ENCODE measurements at places on chromosomes 2 and 18. TPM values are rescaled to one million over a fixed set of nuclear protein-coding genes. Genes with fewer than 3 reads are reported as not detected.

DNA sequence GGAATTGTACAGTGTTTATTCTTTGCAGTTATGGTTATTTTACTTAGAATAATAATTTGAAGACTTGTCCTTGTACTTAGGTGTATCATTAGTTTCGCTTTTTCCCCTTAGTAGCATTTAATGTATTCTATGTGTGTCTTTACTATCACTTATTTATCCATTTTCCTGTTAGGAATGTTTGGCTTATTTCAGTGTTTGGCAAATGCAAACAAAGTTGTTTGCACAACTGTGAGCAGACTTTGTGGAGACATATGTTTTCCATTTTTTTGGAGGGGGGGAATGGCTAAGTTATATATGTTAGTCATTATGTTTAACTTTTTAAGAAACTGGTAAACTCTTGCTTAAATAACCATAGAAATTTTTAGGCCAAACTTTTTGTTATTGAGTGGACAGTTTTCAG, 447.7 kb downstream of the SOX11 start:
- H3K4me1 ChIP-seq: peaks cover 2% of the 10 kb centered on the region
- no peak overlapping the region for H3K4me3 ChIP-seq
- H3K36me3 ChIP-seq: peaks cover 3% of the 10 kb centered on the region
- DNase-seq: no peak
- no peak overlapping the region for H3K27ac ChIP-seq

The HIBCH gene
- total RNA-seq: 54.8 TPM

DNA sequence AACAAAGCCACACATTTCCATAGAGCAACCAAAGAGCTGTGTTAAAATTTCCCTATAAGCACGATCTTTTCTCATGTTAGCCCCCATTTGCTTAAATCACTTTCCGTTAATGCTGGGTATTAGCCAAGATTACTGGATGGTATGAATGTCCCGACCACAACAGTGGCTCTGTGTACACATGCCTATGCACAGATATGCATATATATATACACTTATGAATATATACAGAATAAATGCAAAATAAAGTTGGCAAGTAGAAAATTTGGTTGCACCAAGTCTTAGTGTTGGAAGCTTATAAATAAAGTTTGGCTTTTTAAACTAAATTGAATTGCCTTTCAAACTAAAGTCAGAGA, 265.9 kb upstream of the ETAA1 start:
- H3K4me1 ChIP-seq: peaks cover 6% of the 10 kb centered on the region
- H3K4me3 ChIP-seq: no peak overlapping the region
- no peak overlapping the region for H3K27ac ChIP-seq

The HRH4 gene
- not detected for total RNA-seq

The PTPN4 gene
- 59.1 TPM for total RNA-seq

The IL1RN gene
- not detected for total RNA-seq

Data from progenitor cell of endocrine pancreas (in vitro differentiated cells).